Testis (tissue), 5 donors: ENCODE measurements at places on chromosomes 3 and 15. TPM values are rescaled to one million over a fixed set of nuclear protein-coding genes. Genes with fewer than 3 reads are reported as not detected.

DNA sequence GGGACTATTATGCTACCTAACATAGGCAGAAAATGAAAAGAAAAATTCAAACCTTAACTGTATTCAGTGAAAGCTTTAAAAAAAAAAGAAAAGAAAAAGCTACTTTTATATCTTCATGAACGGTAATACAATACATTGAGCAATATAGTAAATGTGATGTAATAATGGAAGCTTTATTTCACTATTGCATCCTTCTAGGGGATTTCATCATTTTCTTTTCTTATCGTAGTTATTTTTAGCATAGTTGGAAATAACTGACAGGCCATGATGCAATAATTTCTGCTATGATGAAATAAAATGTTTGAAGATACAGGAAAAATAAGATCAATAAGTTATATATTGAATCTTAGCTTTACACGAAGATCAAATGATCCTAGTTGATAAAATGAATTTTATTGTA is 40.3 kb upstream of the ZCWPW2 start:
- DNase-seq: no peak

DNA sequence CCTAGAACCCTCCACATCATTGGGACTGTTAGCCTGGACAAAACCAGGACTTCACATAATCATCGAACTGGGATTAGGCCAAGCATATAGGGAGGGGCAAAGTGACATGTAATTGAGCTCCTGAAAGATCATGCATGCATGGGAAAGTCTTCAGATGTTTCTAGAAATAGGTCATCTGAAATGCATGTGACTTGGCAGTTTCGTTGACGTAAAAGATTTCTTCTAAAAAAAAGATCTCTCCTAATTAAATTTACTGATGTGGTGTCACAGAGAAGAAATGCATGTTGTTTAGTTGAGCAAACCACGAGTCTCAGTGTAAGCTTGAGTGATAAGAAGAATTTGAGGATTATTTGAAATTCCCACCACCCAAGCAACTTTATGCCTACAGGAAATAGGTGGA is 70.0 kb upstream of the LIMD1 start:
- no peak for DNase-seq

DNA sequence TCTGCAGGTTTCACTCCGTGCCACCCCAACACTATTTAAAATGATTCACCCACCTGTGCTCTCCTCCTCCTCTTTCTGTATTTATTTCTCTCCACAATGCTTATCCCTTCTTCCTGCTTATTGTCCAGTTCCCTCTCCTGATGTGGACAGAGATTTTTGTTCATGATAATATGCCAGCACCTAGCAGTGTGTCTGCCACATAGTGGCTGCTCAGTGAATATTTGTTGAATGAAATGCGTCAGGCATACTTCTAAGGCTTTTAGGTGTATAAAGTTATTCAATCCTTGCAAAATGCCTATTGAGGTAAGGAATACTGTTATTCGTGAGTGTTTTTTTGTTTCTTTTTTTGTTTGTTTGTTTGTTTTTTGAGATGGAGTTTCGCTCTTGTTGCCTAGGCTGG is 67.5 kb upstream of the MME start:
- no peak for DNase-seq

DNA sequence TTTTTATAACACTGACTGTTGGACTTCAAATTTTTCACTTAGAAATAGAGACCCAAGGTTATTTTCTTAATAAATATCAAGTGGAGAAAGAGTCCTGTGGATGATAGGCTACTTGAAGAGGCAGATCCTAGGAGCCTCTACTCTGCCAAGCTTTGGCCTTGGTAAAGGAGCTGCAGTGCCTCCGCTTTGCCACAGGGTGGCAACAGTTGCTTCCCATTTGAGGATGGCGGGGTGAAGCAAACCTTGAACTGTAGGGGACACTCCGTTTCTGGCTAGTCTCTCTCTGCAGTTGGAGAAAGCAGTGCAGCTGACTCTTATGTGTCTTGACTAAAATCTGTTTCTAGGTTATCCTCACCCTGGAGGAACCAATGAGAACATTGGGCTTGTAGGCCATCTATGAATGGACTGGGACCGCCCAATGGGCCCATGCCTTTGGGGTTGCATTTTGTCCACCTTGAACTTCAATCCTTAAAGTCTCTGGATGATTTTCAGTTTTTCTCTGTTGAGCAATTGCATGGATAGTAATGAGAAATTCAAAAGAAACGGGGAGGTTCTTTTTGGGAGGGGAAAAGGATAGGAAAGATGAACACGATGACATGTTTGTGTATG is 9.8 kb downstream of the SCG5 start:
- peak; percentile 69 for DNase-seq

GRCh38 chr3:31985831-31986230 is 4.3 kb downstream of the ZNF860 start:
- DNase-seq: no peak

DNA sequence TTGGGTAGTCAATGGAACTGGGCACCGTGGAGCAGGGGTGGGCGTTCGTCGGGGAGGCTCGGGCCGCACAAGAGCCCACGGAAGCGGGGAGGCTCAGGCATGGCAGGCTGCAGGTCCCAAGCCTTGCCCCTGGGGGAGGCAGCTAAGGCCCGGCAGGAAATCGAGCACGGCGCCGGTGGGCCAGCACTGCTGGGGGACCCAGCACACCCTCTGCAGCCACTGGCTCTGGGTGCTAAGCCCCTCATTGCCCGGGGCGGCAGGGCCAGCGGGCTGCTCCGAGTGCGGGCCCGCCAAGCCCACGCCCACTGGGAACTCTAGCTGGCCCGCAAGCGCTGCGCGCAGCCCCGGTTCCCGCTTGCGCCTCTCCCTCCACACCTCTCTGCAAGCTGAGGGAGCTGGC is 21.5 kb upstream of the C2CD4B start:
- no peak for DNase-seq

DNA sequence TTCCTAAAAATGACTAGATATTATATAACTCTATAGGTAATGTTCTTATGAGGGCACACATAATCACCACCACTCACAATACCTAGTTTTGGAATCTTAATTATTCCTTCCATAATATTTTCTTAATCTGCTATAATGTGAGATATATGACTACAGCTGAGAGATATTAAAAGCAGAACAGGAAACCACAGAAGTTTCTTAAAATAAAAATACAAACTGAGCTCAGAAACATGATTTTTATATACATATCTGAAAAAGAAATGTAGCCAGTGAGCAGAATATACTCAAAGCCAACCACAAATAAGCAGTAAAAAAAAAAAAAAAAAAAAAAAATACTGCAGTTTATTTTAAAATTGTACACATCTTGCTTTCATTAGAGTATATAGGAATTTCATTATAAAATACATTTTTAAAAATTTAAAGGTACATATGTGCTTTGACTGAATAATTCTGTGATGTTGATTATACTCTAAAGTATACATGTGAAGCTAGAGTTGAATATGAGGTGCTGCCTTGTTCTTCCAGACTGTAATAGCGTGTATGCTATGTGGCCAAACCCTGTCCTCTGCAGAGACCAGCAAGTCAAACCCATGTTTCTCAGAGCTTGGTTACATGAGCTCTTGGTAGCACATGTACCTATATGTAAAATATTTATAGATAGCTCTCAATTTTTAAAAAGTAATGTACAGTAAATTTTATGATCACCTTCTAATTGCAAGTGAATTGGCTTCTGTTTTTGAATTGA is 175.0 kb downstream of the UBE2E2 start:
- DNase-seq: no peak

DNA sequence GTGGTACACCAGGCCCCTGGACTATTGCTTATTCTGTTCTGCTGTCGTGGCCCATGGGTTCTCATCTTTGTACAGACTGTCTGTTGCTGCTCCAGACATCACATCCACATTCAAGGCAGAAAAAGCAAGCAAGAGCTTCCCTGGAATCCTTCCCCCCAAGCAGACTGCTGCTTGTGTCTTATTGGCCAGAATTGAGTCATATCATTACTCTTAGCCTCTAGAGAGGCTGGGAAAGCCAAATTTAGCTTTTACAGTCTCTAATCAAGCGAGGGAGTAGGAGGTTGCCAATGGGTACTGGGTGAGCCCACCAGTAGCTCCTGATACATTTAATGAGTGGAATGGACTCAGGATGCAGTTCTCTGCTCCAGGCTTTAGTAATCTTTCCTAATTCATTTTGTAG is 39.4 kb downstream of the RAB6B start:
- DNase-seq: no peak

- no peak for DNase-seq
Observed at GRCh38 chr3:164537485-164537884, 540.8 kb downstream of the SI start.

GRCh38 chr3:184593220-184593927 is 31.8 kb downstream of the EPHB3 start:
- peak; percentile 48 for DNase-seq

DNA sequence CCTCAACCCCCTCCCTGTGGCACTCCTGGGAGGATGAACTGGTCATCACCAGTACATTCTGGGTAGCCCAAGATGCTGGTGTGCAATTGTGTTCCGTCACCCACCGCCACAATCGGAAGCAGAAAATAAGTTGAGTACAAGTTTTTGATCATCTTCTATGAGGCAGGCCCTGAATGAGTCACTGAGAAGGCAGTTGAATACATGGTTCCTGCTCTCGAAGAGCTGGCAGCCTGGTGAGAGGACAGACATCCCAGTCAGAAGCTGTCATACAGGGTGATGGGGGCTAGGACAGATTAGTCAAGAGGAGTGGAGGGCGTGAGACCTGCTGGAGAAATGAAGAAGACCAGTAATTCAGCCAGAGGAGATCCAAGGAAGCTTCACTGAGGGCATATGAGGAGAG is 6.2 kb downstream of the CEMIP start:
- DNase-seq: no peak

- no peak for DNase-seq
Observed at GRCh38 chr3:109396806-109397205, 59.5 kb upstream of the DPPA4 start.

DNA sequence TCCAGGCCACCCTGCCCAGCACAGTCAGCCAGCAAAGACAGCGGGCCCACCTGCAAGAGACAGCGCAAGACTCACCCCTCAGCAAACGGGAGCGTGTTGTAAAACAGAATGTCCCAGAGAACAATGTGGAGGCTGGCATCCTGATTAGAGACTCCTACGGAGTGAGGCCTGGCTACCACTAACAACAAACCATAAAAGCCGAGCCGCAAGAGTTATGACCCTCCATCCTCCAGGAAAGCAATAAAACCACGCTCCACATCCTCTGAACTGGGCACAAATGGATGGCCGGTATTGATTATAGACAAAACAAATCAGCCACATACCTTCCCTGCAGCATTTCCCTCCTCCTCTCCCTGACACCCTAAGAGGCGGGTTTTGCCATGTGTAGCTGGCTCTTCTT is 75.8 kb upstream of the LIPC start:
- no peak for DNase-seq

DNA sequence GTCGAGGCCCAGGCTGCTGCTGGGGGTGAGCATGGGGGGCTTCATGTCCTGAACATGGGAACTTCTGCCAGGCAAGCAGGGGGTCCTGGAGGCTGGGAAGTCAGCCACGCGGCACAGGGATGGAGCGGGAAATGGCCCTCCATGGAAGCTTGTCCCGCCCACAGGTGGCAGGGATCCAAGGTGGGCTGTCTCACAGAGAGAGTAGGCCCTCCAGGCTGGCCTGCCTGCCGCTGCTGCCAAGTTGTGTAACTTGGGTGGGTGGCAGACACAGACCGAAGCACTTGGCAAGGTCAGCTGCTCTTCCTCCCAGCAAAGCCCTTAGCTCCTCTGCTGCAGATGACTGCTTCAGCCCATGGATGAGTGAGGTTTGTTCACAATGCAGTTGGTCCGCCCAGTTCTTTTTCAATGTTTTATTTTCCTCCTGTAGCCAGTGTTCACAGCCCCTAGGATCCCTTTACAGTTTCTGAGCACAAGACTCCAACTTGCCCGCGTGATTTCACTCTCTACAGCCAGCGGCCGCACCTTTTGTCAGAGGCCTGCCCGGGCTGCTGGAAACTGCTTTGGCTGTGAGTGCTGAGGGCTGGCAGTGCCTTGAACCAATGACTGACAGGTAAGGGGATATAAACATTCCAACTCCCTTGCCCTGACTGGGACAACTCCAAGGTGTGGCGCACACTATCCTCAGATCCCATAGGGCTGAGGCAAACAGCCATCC is 26.7 kb downstream of the HCN4 start:
- no peak for DNase-seq

- no peak for DNase-seq
Observed at GRCh38 chr3:188128905-188129304, 25.1 kb upstream of the LPP start.

DNA sequence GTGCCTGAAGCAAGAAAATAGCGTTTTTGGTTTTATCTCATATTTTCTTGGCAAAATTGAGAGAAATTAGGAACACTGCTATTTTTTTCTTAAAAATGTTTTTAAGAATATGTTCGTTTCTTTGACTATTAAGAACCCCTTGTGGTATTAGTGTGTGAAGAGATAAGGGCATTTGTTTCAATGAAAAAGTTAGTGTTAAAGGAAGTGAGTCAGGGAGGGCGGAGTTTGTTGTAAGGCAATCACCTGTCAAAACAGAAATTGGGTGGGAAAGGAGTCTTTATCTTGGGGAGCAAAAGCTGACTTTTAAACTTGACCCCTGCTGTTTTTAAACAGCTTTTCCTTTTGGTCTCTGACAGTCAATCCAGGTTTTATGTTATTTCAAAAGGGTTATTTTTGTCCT is 4.2 kb downstream of the RAP2B start:
- no peak for DNase-seq

DNA sequence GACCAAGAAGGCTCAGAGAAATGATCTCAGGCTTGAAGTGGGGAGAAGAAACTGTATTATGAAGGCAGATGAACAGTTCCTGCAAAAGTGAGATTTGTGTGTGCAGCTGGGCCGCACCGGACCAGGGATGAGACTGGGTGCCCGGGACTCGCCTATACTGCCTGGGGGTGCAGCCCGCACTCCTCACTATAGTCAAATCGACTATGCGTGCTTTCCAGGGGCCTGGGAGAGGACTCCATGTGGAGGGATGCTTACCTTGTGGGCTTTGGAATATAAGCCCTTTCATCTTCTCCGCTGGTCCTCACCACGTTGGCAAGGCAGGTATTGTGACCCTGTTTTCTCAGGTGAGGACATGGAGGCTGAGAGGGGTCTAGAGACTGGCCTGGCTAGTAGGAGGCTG is 32.9 kb upstream of the APOD start:
- no peak for DNase-seq

GRCh38 chr3:150407808-150408220 is 284 bp upstream of the TSC22D2 start:
- DNase-seq: peak; percentile 71

GRCh38 chr3:65814845-65815578 is 223.7 kb downstream of the MAGI1 start:
- no peak for DNase-seq

DNA sequence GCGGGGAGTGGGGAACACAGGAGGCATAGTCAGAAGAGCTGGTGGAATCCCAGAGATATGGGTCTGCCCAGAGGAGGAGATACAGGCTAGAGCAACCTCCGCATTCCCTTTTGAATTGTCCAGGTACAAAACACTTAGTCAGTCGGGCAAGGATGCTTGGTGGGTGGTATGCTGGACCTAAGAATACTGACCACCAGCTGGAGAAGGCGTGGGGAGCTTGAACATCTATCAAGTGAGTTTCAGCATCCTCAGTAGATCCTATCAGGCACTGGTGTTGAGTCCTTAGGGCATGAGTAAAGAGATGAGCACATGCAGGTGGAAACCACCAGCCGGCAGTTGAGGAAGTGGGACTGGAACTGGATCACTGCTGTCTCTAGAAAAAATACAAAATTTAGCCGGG is 14.7 kb upstream of the DIS3L start:
- no peak for DNase-seq

The CHL1 gene
- polyA plus RNA-seq: 9.1 TPM

The TF gene
- 165 TPM for polyA plus RNA-seq

The CD200R1L gene
- 7.9 TPM for polyA plus RNA-seq

The NT5DC2 gene
- polyA plus RNA-seq: 92.4 TPM

The CCDC9B gene
- polyA plus RNA-seq: 20.4 TPM

The CISH gene
- polyA plus RNA-seq: 5.8 TPM

The FMN1 gene
- polyA plus RNA-seq: 17.7 TPM

The PAQR9 gene
- 20.7 TPM for polyA plus RNA-seq
